ENCODE measurements at places on chromosomes 16 and 17.

- peak; percentile 78 for DNase-seq
These were observed 9.4 kb downstream of the C17orf100 start for GRCh38 chr17:6660805-6661463.

DNA sequence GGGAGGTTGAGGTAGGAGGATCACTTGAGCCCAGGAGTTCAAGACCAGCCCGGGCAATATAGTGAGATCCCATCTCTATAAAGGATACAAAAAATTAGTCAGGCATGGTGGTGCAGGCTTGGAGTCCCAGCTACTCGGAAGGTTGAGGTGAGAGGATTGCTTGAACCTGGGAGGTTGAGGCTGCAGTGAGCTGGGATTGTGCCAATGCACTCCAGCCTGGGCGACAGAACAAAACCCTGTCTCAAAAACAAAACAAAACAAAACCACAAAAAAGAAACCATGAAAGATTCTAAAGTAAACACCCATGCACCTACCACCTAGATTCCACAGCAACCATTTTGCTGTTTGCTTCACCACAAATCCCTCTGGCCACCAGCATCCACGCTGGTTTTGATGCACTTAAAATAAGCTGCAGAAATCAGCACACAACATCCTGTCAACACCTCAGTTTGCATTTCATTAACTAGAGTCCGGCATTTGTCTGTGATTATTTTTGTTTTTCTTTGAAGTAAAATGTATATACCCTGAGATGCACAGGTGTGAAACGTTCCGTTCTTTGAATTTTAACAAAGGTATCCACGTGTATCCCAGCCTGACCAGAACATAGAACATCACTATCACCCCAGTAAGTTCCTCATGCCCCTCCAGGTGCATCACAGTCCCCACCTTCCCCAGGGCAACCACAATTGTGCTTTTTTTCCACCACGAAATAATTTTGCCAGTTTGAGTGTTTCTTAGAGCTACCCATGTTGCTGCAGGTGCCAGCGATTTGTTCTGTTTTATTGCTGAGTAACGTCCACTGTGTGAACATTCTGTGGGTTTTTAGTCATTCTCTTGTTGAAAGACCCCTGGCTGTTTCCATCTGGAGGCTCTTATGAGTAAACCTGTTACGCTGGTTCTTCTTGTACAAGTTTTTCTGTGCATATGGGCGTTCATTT lies 191.5 kb downstream of the SEC14L1 start:
- DNase-seq = peak; percentile 65

DNA sequence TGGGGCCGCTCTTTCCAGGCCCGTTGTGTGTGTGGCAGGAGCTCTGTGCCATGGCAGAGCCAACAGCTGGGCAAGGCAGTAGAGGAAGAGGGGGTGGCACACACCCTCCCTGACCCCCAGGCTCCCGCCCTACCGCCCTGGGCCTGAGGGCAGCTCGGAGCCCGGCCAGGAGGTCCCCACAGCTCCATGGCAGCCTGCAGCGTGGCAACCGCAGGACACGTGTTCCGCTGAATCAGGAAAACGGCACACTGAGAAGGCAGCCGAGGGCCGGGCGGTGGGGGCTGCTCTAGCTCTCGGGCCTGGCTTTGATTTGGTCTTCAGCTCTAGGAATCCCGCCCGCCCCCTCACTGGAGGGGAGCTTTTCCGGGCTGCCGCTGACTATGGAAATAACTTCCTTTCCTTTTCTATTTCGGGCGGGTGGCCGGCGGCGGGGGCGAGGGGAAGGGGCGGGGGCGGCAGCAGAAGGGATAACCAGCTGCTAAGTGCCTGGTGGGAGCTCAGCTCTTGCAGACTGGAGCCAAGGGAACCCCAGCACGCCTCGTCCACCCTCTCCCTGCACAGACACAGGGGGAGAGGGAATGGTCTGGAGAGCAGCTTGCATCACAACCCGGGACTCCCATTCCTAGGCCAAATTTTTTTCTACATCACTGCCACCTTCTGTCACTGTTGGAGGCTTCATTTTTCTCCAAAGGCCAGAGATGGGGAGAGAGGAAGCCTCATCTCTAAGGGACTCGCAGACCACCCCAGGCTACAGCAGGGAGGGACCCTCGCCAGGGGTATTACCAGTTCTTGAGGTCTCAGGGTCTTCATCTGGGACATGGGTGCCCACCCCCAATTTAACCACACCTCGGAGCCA lies 24.8 kb upstream of the MRPS23 start:
- DNase-seq = peak; percentile 44

GRCh38 chr17:13787636-13788035 lies 185.9 kb upstream of the HS3ST3A1 start:
- DNase-seq = peak; percentile 35

DNA sequence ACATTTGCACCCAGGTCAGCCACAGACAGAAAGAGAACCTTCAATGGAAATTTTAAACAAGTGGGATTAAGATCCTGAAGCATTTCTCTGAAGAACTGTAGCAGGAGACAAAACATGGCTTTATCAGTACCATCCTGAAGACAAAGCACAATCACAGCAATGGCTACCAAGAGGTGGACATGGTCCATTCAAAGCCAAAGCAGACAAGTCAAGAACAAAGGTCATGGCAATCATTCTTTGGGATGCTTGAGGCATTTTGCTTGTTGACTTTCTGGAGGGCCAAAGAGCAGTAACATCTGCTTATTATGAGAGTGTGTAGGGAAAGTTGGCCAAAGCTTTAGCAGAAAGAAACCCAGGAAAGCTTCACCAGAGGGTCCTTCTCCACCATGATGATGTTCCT lies 248.2 kb downstream of the TOX3 start:
- no peak for DNase-seq

DNA sequence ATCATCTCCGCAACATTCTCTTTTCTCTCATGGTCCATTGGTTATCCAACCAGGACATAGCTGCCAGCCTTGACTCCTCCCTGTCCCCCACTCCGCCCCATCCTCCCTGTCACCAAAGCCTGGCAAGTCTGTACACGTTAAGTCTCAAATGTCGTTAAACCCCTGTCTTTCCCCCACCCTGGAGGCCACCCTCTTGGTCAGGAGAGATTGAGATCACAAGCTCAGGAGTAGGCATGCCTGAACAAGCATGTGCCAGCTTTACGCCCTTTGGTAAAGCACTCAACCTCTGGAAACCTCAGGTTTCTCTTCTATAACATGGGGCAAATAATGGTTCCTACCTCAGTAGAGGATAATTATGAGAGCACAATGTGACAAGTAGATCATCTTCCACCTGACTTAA lies 38.1 kb upstream of the CCL1 start:
- no peak for DNase-seq

- DNase-seq = peak; percentile 86
These were observed 763 bp upstream of the ACTG1 start for GRCh38 chr17:81513372-81513752.

DNA sequence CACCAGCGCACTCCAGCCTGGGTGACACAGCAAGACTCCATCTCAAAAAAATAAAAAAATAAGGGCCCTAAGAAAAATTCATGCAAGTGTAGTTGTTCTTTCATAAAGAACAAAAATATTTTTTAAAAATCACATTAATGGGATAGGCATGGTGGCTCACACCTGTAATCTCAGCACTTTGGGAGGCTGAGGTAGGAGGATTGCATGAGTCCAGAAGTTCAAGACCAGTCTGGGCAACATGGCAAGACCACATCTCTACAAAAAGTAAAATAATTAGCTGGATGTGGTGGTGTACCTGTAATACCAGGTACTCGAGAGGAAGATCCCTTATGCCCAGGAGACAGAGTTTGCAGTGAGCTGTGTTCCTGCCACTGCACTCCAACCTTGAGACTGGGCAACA lies 15.2 kb upstream of the BRIP1 start:
- no peak for DNase-seq

GRCh38 chr16:3283543-3284447 lies 504 bp downstream of the ZNF263 start:
- no peak for DNase-seq

DNA sequence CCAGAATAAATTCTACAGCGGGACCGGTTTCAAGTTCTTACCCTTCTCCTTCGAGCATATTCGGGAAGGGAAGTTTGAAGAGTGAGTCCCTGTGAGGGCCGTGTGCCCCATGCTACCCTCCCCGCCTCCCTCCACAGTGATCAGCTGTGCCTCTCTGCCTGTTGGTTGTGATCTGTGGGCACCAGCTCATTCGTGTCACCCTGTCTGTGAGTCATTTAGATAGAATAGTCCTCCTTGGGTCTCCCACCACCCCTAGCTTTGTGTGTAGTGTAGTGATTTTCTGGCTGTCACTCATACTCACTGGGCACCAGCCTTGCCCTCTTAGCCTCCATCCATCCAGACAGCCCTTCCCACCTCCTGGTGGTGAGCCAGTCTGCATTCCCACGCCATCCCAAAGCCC lies 15.0 kb upstream of the NAGLU start:
- DNase-seq = no peak

- no peak for DNase-seq
These were observed 97.7 kb downstream of the CBLN1 start for GRCh38 chr16:49183911-49184310.

- DNase-seq = no peak
These were observed 28.5 kb downstream of the CYTH1 start for GRCh38 chr17:78753316-78754250.

DNA sequence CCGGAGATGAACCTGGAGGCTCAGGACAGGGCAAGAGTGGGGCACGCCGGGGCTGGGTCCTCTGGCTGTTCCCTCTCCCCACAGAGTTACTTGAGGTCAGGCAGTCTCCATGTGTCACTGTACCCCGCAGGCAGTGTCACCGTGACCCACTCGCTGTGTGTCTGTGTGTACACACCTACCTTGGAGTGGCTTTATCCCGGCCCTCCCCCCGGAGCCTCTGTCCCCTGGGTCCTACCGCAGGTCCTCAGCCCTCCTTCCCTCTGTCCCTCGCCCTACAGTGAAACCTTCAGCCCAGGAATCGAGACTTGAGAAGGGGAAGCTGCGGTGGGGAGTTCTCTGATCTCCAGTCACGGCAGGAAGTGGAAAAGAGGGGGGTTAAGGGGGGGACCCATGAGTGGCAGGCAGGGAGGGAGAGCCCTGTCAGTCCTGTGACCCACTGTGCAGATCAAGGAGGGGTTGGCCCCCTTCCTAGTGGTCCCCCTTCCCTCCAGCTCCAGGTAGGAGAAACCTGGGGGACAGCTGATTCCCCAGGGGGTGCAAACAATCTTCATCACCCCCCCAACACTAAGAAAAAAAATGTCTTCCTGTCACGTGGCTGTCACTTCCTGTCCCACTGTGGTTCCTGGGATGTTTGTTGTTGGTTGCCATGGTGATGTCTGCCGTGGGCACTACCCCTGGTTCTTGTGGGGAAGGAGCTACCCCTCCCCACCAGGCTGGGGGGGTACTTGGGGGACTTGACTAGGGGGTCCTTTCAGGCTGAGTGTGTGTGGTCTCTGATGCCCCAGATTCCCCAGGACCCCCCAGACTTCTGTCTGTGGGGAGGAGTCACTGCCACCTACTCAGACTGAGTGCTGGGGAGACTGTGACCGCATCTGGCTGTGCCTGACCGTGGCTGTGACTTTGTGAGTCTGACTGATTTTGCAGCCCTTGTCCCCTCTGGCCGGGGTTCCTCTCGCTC lies 13.7 kb downstream of the RARA start:
- DNase-seq = peak; percentile 99

- no peak for DNase-seq
These were observed 83.6 kb upstream of the PLEKHM1 start for GRCh38 chr17:45573924-45574770.

DNA sequence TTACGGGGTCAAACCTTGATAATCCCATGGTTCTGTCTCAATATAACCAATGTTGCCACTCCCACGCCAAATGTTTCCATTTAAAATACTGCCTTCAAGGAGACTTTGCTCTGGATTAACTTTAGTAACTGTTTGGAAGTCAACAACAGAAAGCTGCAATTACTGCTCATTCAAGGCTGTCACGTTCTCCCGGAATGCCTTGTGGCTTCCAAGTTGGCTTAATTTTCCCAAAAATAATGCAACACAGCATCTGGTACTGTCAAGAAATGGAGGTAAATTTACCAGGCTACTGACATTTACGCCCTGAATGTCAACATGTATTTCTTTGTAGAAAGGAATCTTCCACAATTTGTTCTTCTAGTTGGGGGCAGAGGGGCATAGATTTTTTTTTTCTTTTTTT lies 38.2 kb downstream of the GPRC5B start:
- no peak for DNase-seq

- DNase-seq = no peak
These were observed 306.0 kb downstream of the MAF start for GRCh38 chr16:79294568-79294967.

DNA sequence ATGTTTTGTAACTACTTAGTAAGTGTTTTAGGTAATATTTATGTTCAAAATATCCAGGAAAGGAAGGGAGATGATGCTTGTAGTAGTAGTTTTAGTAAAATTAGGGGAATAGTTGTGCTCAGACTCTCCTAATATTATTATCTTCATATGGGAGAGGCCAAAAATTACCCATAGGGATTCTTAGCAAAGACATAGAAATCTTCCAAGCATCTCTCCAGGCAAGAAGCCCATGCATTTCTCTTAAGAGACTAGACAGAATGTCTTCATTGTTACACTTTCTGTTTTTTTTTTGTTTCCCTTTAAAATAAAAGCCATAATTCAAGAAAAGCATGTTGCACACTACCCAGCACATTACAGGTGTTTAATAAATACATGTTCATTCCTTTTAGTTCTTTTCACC lies 180.6 kb downstream of the CYB561 start:
- no peak for DNase-seq

DNA sequence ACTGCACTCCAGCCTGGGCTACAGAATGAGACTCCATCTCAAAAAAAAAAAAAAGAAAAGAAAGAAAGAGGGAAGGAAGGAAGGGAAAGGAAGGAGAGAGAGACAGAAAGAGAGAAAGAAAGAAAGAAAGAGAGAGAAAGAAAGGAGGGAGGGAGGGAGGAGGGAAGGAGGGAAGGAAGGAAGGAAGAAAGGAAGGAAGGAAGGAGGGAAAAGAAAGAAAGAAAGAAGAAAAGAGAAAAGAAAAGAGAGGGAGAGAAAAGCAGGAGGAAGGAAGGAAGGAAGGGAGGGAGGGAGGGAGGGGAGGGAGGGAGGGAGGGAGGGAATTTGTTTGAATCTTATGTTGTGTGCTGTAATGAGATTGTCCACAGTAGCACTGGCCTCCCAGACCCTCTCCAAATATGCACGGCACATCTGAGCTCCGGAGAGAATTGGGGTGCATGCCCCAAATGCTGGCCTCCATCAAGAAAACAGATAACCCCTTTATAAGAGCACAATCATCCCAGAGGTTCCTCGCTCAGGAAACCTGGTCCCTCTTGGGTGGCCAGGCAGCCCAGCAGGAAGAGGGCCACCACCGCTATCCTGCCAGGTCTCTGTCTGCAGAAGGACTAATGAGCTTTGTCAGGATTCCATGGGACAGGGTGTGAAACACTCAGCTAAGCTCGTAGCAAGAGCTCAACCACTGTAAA lies 8.8 kb upstream of the EIF1 start:
- DNase-seq = no peak

DNA sequence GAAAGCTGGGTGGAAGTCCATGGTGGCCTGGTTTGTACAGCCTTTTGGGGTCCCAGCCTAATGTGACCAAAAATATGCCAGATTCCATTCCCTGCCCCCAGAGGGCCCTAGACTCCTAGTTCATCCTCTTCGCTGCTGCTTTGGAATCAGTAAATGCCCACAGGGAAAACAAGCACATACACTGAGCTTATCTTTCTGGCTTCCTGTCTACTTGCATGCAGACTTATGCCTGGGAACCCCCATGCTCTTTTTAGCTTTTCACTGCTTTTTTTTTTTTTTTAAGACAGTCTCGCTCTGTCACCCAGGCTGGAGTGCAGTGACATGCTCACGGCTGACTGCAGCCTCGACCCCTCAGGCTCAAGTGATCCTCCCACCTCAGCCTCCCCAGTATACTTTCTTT lies 6.2 kb upstream of the CD300LG start:
- DNase-seq = no peak

GRCh38 chr17:37067555-37068111 lies 118.9 kb downstream of the AATF start:
- no peak for DNase-seq
